Activated naive CD4-positive, alpha-beta T cell treated with anti-CD3 and anti-CD28 coated beads, Interleukin-2, amount 50 U/mL, for 72 hours (primary cell): ENCODE measurements at places on chromosomes 11 and 22. TPM values are rescaled to one million over a fixed set of nuclear protein-coding genes. Genes with fewer than 3 reads are reported as not detected.

OR5A1 gene
- not detected for total RNA-seq

GRCh38 chr11:40407355-40407754, 1052.1 kb downstream of the LRRC4C start:
- DNase-seq: no peak

DNA sequence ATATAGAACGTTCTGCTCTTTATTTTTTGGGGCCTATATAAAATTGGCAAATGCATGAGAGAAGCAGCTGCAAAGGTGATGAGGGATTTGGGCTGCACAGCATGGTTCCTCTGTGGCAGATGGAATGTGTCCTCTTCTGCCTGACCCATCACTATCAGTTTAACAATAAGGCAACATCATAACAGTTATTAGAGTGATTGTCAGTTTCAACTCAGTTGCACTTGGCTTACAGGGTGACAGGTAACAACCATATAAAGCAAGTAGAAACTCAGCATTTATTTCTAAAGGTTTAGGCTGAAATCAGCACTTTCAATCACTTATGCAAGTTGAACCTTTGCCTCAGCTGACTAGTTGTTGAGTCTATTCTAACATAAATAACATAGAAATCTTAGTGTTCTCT, 935.4 kb upstream of the CHORDC1 start:
- no peak for DNase-seq

- DNase-seq: no peak
Observed at GRCh38 chr22:33811208-33811607, 109.1 kb downstream of the LARGE1 start.

DNA sequence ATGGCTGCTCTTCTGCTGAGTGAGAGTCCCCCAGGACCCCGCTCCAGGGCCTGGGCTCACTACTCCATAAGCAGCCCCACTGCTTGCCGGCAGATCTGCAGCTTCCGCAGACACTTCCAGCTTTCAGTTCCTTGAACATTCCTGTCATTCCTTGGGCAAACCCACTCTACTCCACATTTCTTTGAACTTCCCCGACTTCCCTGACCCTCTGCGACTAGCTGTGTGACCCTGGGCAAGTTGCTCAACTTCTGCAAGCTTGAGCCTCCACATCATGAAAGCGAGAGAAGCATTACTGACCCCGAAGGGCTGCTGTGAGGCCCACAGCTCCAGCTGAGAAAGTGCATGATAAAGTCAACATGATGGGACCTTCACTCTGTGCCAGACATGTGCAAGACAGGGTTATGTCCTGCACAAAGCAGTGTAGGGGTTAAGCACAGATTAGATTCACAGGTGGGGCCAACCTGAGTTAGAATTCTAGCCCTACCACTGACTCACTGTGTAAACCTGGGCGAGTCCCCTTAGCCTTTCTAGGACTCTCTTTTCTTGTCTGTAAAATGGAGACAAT, 51.8 kb downstream of the THAP12 start:
- no peak for DNase-seq

IFTAP gene
- 0.57 TPM for total RNA-seq

ARL2 gene
- 82.6 TPM for total RNA-seq

DCHS1 gene
- 0.82 TPM for total RNA-seq

TRIM49 gene
- total RNA-seq: not detected

GRCh38 chr11:4134806-4135205, 40.2 kb downstream of the RRM1 start:
- DNase-seq: no peak

DNA sequence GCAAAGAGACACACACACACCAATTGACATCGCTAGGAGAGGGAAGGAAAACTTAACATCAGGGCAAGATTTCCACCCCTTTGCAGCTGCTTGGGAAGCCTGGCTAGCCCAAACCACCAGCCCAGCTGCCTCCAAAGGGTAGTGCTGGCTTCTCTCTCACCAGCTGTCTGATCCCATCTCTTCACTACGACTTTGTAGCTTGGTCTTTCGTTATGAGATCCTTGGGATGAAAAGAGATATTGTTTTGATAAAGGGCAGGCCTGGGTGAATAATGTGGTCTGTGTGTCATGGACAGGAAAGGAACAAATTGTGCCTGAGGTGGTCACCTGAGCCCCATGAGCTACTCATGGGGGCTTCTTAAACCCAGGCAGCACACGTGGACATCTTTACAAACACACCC, 101.9 kb downstream of the ARL14EP start:
- no peak for DNase-seq

- DNase-seq: no peak
Observed at GRCh38 chr11:130078080-130078479, 8.4 kb downstream of the APLP2 start.

DNA sequence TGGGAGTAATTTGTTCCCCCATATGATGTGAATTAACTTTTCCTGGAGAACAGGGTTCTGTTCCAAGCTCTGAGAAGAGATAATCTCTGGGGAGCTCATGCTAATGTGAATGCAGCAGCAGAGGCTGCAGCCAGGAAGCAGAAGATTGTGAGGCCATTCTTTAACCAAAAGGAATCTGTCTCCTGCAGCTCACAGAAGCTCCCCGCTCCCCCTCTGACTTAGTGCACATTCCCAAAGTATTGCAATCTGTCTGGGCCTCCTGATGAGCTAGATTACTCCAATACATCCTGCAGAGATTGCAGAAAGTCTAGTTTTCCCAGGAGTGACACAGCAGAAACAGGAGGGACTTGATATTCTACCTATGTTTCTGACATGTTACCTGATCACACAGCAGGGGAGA, 420.6 kb upstream of the FAT3 start:
- DNase-seq: no peak

GRCh38 chr11:57368106-57368844, 12.7 kb downstream of the PRG3 start:
- DNase-seq: no peak

- DNase-seq: no peak
Observed at GRCh38 chr22:23033116-23033905, 37.0 kb upstream of the GNAZ start.

DNA sequence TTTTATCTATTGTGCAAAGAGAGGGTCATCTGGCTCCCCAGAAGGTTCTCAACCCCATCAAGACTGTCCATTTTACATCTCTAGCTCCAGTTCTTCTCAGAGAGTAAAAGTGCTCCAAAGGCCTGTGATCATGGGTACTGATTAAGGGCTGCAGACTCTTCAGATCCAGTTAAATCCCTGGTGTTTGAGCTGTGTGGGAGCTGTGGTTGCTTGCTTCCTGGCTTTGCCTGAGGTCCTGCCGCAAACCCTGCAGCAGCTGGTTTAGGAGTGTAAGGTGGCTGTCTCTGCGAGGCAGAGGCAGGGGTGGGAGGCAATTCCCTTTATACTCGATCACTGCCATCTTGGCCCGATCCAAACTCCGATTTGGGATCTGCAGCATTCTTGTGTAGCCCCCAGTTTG, 1.2 kb downstream of the MRPL17 start:
- no peak for DNase-seq

- DNase-seq: no peak
Observed at GRCh38 chr22:47083379-47083986, 321.0 kb downstream of the TBC1D22A start.
